ENCODE measurements at places on chromosomes 2 and 18.

- DNase-seq, result no peak
These were observed 391.2 kb downstream of the PTPRM start for GRCh38 chr18:7958081-7958896.

DNA sequence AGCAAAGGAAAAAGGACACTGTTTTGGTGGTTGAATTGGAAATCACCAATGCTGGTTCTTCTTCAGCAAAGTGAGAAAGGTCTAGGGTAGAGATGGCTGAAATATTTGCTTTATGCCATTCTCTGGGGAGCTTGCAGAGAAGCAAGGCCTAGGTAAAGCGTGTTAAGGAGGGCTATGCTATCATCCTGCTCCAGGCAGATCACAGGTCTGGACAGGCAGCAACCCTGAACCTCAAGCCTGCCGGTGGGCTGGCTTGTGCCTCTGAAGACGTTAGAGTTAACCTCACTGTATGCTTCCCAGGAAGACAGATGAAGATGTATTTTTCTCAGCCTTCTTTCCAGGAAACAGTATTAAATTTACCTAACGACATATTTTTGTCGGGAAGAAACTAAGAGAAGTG lies 138.5 kb upstream of the LYPD6 start:
- DNase-seq, result no peak

DNA sequence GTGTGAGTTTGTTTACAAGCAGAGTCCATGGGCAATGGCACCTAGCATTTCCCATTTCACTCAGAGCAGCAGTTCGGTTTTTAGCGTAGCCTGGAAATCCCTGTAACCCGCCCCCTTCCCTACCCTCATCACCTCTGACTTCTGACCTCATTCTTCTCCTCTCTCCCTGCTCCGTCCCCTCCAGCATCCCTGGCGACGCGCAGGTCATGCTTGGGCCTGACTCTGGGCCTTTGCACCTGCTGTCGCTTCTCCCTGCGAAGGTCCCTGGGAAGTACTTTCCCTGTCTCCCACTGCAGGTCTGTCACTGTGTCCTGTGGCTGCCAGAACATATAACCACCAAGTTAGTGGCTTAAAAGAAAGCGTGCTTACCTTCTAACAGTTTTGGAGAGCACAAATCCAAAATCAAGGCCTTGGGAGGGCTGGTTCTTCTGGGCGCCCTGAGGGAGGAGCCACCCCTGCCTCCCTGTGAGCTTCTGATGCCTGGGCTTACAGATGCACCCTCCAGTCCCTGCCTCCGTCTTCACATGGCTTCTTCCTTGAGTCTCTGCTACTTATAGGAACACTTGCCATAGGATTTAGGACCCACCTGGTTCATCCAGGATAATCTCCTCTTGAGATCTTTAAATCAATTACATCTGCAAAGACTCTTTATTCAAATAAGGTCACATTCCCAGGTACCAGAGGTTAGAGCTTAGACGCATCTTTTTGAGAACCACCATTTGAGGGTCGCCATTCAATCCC lies 8.1 kb upstream of the RAB17 start:
- DNase-seq, result no peak

GRCh38 chr2:216879727-216880508 lies 20.1 kb upstream of the TNP1 start:
- DNase-seq, result no peak

DNA sequence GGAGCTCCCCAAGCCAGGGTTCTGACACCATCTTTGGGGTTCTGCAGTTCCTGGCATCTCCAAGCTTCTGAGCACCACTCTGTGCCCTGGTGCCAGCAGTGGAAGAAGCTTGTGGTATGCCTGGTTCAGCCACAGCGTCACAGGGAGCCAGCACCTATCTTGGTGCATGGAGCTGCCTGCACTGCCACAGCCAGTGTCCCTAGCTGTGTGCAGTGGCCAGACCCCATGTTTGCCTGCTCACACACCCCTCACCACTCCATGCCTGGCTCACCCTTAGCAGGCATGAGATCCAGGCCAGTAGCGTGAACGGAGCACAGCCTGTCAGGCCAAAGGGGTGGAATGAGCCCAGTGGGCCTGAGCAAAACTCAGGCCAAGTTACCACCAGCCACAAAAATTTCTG lies 290.2 kb upstream of the LRATD1 start:
- no peak for DNase-seq

GRCh38 chr18:79720359-79720733 lies 40.7 kb downstream of the CTDP1 start:
- no peak for DNase-seq

DNA sequence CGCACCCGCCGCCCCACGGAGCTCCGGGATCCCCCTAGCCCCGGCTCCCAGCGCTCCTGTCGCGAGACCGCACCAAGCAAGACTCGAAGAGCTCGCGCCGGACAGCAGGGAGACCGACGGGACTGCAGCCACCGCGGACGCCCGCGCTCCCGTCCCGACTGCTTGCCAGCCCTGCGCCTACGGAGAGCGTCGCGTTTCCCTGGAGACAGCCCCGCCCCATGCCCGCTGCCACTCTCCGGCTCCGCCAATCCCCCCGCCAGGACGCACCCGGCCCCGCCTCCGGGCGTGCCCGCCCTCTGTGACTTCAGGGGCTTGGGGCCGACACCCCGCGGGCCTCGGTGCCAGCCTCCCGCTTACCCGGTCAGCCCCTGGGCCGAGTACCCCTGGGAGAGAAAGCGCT lies at the start of gene ANKMY1:
Gene ANKMY1, minus strand, starts transcription at position 181 of the 400 bp plus-strand sequence. CDS start 653 bp downstream, outside the sequence.
- DNase-seq, result no peak

DNA sequence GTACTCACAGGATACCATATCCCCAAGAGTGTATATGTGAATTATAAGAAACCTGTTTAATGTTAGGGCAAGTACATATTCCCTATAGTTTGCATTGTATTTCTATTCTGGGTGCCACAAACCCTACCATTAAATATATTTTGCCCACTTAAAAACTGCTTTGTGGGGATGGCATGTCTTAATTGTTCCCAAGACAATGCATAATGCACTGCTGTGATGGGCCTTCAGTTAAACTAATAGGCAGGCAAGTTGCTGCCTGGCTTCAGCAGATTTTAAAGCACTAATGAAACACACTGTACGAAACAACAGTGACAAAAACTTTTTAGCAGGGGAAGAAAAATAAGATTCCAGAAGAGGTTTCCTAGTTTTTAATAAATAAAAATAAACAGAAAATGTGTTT lies 104.8 kb upstream of the VRK2 start:
- no peak for DNase-seq

GRCh38 chr2:15313657-15314056 lies 247.5 kb downstream of the NBAS start:
- no peak for DNase-seq

- no peak for DNase-seq
These were observed 28.4 kb downstream of the GREB1L start for GRCh38 chr18:21270453-21270852.

DNA sequence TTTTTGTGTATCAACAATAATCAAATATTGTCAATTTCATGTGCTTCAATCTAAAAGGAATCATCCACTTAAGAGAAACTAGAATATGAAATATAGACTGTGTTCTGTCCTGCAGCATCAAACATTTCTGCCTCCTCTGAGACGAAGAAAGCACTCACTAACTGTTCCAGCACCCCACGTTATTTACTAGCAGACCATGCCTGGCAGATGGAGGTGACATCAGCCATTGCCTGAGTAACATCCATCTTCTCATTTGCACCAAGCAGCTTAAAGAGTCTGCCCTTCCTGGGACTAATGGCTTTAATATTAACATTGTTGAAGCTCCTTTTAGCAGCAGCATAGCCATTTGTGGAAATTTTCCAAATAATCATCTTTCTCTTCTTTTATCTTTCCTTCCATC lies 25.7 kb downstream of the SGPP2 start:
- DNase-seq, result no peak

GRCh38 chr2:138757384-138757783 lies 22.8 kb downstream of the NXPH2 start:
- DNase-seq, result no peak

DNA sequence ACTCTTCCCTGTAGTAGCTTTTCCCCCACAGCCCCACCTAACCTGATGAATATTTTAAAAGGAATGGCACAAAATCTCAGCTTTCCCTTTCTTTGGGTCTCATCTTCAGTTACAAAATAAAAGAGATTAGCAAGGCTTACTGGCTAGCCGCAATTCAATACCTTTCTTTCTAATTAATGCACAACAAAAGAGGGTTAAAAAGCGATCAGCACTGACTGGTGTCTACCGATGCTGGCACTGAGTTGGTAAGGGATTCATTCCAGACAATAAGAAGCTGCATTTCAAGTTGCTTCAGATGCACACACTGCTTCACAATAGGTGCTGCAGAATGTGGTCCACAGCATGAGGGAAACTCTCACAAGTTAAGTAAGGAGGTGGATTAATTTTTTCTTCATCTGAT lies 41.9 kb downstream of the HDHD2 start:
- DNase-seq, result no peak

- no peak for DNase-seq
These were observed 217.7 kb downstream of the MBD5 start for GRCh38 chr2:148238561-148238960.

GRCh38 chr2:158969715-158970240 lies 1.3 kb downstream of the TANC1 start:
- DNase-seq, result no peak

GRCh38 chr2:67232936-67233335 lies 164.2 kb upstream of the ETAA1 start:
- DNase-seq, result no peak

- DNase-seq, result no peak
These were observed 201.3 kb downstream of the EPHA4 start for GRCh38 chr2:221370857-221371211.

- no peak for DNase-seq
These were observed 10.1 kb downstream of the HJURP start for GRCh38 chr2:233844064-233844807.

GRCh38 chr18:42271647-42272414 lies 316.8 kb downstream of the PIK3C3 start:
- no peak for DNase-seq

- no peak for DNase-seq
These were observed 6.5 kb upstream of the IMPA2 start for GRCh38 chr18:11974741-11975325.

- DNase-seq, result no peak
These were observed 100.2 kb downstream of the TNS1 start for GRCh38 chr2:217902379-217903141.

- no peak for DNase-seq
These were observed 906.7 kb downstream of the NRXN1 start for GRCh38 chr2:50125246-50125645.

DNA sequence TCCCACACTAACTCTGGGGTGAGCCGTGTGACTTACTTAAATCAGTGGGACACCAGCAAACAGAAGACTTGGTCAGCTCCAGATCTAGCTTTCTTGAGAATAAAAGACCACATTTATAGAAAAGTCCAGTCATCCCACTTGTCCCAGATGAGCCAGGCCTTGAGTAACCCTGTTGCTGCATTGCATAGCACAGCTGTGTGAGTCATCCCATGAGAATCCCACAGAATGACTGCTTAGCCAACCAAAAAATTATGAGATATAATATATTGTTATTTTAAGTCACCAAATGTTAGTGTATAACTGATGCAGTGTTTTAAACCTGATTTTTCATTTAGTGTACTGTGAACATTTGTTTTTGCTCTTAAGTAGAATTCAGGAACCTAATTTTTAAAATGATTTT lies 94.2 kb upstream of the FSHR start:
- no peak for DNase-seq

GRCh38 chr2:6920743-6921064 lies 3.5 kb downstream of the RNF144A start:
- DNase-seq, result no peak

GRCh38 chr2:26630669-26631360 lies 10.4 kb downstream of the CIB4 start:
- DNase-seq, result no peak

Measured in stimulated activated CD4-positive, alpha-beta T cell treated with anti-CD3 and anti-CD28 coated beads, TNF-alpha, amount 100 ng/mL, for 4 hours (primary cell).